SW480 (cell line): ENCODE measurements at places on chromosomes 6 and 20.

- no peak for DNase-seq
These were observed 39.1 kb upstream of the ARHGAP18 start for GRCh38 chr6:129748901-129749748.

DNA sequence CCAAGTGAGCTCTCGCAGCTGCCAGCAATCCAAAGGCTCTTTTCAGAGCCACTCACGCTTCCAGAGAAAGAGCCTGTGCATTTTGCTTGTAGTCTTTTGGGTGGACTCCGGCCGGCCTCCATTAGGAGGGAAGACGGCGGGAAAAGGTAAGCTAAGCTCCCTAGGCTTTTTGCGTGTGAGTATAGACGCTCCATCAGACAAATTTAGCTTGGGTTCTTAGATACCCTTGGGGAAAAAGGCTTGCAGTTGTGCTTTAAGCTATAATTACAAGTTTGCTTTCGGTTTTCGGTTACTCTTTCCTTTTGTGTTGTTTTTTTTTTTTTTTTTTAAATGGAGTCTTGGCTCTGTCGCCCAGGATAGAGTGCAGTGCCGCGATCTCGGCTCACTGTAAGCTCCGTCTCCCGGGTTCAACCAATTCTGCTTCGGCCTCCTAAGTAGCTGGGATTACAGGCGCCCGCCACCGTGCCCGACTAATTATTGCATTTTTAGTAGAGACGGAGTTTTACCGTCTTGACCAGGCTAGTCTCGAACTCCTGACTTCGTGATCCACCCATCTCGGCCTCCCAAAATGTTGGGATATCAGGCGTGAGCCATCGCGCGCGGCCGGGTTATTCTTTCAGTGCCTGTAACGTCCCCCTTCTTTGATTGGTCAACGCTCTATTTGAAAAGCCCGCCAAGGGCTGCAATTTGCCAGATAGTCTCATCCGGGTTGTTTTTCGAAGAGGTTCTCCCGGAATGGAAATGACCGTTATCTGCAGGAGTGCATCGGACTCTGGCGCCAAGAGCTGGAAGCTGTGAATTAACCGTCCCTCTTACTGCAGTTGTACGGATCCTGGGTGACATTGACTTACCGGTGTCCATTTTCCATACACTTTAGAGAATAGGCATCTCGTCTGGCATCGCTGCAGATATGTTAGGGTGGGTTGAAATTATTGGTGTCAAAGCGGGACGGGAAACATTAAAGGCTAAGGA lies 18.1 kb downstream of the OR2B2 start:
- peak; percentile 93 for DNase-seq

GRCh38 chr6:160990847-160991405 lies 643 bp upstream of the MAP3K4 start:
- no peak for DNase-seq

DNA sequence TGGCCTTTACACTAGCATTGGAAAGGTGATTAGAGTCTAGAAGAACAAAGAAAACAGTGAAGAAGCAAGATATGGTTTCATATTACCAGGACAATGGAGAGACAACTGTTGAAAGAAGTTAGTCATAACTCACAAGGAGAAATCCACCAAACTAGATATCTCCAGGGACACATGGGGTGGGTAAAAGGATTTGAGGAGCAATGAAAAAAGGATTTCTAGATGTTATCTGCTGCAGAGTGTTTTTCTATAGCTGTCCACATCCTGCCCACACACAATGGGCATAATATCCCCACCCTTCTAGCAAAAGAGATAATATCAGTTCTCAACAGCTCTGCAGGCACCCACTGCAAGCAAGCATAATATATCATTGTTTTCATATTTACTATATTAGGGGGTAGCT lies 303.1 kb downstream of the HAO1 start:
- DNase-seq = peak; percentile 7

- DNase-seq = no peak
These were observed 193.2 kb upstream of the COL21A1 start for GRCh38 chr6:56440551-56440981.

GRCh38 chr20:57960803-57961575 lies 251.2 kb upstream of the PMEPA1 start:
- DNase-seq = no peak

GRCh38 chr20:32807706-32808105 lies 12.0 kb upstream of the MAPRE1 start:
- DNase-seq = no peak

- DNase-seq = no peak
These were observed 108.1 kb downstream of the TMEM200A start for GRCh38 chr6:130473886-130474285.

DNA sequence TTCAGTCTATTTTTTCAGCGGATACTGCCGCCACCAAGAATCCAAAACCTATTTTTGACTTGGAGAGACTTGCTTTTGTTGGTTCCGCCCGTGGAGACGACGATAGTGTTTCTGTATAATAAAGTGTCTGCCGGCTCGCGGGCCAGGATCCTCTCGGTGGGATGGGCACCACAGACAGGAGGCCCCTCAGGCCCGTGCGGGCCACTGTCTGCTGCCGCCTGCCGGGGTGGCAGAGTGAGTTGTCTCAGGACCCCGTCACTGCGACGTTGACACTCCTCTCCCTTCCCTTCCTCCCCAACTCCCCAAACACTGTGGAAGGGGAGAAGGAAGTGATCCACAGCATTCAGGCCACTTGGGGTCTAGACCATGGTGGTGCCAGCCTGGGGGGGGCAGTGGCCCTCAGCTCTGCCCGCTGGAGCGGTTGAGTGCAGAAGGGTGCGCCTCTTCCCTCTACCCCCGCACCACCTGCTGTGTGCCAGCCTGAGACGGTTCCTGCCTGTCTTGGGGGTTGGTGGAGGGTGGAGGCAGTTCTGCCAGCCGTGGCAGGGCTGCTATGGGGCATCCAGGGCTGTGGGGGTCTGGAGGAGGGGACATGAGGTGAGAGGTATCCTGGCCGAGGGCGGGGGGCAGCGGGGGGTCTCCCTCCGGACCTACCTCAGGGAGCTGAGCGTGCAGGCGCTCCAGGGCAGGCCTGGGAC lies 17.5 kb downstream of the RBM38 start:
- DNase-seq = no peak

DNA sequence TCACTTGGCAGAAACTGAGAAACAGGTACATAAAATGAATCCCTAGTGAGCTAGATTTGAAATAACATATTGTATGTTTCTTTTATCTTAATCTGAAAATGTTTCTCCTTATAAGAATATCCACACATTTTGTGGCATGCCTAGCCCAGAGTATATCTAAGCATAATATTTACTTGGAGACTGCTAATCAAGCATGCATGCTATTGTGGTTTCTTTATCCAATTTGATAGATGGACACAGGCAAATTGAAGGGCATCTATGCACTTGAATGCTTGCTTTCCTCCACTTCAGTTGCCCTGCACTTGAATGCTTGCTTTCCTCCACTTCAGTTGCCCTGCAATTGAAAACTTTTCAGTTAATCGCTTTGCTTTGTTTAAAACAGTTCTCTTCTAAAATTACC lies 729.8 kb downstream of the TBC1D32 start:
- DNase-seq = no peak

DNA sequence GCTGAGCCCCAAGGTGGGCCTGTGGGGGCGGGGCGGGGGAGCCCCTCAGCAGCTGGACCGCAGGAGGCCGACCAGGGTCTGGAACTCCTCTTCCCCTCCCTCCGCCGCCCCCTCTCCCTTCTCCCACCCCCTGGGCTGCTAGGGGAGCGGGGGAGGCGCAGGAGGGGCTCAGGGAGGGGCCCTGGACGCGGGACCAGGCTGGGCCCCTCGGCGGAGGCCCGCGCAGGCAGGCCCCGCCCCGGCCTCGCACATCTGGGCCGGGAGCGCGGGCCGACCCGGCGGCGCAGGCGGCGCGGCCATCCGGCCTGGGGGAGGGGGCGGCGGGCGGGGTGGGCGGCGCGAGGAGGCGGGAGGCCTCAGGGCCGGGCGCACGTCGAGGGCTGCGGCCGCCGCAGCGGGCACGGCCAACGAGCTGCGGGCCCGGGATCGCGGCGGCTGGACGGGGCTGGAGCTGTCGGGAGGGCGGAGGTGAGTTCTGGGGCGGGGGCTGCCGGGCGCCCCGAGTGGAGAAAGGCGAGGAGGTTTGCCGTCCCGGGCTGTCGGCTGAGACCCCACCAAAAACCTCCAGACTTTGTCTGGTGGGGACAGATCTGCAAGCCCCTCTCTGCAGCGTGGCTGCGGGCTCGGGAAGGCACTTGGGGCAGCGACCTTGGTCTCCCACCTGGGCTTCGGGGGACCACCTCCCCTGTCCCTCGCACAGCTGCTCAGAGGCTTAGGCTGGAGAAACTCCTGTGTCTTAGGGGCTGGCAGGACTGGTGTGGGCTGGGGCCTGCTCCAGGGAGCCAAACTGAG lies at the start of gene HSPA12B:
TSS of gene HSPA12B (plus strand) at position 359 of the 792 bp plus-strand sequence. CDS start 5,990 bp downstream, outside the sequence.
- DNase-seq = no peak

- DNase-seq = no peak
These were observed 17.6 kb downstream of the TFAP2B start for GRCh38 chr6:50836231-50836630.

GRCh38 chr20:54548849-54549248 lies 73.5 kb downstream of the DOK5 start:
- DNase-seq = no peak

DNA sequence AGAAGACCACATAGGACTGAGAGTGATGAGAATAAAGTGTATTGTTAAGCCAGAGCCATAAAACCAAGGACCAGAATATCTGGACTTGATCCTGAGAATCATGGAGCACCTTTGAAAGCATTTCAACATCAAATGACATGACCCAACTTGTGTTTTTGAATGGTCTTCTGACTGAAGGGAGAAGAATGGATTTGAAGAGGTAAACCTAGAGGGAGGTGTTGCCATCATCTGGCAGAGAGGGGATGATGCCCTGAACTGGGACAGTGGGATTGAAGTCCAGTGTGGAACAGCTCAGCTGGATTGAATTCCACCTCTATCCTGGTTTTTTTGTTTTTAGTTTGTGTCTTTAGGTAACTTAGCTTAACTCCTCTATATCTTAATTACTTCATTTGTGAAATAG lies 570.0 kb downstream of the TBC1D32 start:
- peak; percentile 9 for DNase-seq

GRCh38 chr6:131002661-131002980 lies 60.4 kb downstream of the EPB41L2 start:
- no peak for DNase-seq

GRCh38 chr6:42974919-42975505 lies 4.0 kb downstream of the PEX6 start:
- DNase-seq = no peak

- no peak for DNase-seq
These were observed 36.3 kb downstream of the COX4I2 start for GRCh38 chr20:31673943-31674463.

- peak; percentile 73 for DNase-seq
These were observed 48.4 kb downstream of the USP49 start for GRCh38 chr6:41846666-41847237.

DNA sequence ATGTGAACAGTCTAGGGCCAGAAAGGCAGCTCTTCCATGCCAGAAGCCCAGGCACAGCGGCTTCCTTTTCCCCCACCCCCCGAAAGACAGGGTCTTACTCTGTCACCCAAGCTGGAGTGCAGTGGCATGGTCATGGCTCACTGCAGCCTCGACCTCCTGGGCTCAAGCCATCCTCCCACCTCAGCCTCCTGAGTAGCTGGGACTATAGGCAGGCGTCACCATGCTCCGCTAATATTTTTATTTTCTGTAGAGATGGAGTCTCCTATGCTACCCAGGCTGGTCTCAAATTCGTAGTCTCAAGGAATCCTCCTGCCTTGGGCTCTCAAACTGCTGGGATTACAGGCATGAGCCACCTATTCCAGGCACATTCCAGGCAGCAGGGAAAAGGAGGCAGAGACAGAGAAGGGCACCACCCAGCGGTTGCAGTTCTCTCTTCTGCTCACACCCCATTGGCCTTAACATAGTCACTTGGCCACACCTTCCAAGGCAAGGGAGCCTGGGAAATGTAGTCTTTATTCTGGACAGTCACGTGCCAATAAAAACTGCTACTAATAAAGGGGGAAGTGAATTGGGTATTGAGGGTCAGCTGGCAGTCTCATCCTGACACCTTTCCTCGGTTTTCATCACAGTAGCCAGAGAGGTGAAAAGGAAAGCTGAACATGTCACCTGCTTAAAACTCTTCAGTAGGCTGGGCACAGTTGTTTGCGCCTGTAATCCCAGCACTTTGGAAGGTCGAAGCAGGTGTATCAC lies 205.9 kb downstream of the ZMYND8 start:
- DNase-seq = peak; percentile 84

DNA sequence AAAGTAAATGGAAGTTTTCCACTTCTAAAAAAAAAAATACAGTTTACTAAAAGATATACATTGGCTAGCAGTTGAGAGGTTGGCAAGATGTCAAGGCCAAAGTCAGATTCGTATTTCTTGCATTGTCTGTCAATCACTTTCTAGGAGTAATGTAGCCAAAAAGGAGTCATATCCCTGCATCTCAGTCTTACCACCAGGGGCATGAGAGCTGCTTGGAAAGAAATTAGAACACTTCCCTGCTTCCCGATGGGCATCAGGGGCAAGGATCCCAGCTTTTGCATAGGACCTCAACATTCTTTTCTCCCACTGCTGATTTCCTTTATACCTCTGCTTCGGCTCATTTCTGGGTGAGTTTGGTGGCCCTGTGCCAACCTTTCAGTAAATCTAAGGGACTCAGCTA lies 581.0 kb upstream of the MAP3K7 start:
- DNase-seq = peak; percentile 1

- DNase-seq = no peak
These were observed 4.2 kb downstream of the OR2A4 start for GRCh38 chr6:131696956-131697355.

GRCh38 chr6:36853325-36853724 lies 14.1 kb upstream of the CPNE5 start:
- DNase-seq = no peak

- DNase-seq = no peak
These were observed 81.2 kb downstream of the ASXL1 start for GRCh38 chr20:32439132-32439829.

- no peak for DNase-seq
These were observed 5.3 kb downstream of the TRIM10 start for GRCh38 chr6:30155520-30156261.

GRCh38 chr6:98927534-98927933 lies 20.2 kb downstream of the FBXL4 start:
- no peak for DNase-seq

DNA sequence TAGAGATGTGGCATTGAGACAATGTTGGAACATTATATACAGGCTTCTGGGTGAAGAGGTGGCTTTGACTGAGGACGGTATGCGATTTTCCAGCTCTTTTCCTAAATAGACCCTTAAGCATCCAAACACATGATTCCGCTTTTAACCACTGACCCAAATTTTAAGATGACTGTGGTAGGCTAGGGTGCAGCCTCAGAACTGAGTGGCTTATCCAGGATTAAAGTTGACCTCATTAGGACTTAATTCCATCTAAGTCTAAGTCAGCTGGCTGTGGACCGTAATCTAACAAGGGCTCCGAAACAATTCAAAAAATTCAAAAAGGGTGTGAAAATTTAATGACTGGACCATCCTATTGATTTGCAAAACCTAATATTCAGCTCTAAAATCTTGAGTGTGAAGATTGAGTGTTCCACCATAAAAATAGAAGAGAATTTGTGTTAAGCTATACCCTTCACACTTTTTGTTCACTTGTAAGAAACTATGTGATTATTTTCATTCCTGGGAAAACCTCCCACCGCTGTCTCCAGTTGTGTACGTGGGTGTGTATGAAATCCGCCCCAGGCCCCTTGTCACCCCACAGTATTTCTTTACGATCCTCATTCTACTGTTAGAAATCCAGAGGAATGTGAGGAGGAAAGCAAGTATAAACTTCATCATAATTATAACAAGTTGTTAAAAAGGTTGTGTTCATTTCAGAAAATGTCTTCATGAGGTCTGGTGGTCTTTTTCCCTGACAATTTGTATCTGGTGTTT lies 2.7 kb downstream of the PCMTD2 start:
- DNase-seq = no peak
